NCI-H1417 treated with DMSO at 0.1 percent for 48 hours (cell line): ENCODE measurements at places on chromosomes 2 and 18.

GRCh38 chr2:122132147-122132691 lies 376.8 kb downstream of the TSN start:
- DNase-seq: no peak

- DNase-seq: no peak
These were observed 13.7 kb upstream of the RALB start for GRCh38 chr2:120238728-120239487.

DNA sequence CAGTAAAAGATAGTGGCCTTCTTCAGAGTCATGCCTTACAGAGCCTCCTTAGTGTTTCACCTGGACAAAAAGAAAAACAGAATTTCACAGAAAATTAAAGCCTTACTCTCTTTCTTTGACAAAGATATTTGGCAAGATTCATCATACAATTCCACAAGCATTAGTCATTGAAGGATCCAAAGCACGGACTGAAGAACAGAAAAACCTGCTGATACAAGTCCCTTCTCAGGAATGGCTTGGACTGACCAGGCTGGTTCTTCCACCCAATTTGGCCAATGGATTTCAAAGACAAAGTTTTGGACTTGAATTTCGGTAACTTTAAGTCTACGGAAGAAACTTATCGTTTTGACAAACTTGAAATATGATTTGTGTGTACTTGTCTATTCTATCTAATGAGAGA lies 39.1 kb upstream of the GALNT3 start:
- no peak for DNase-seq

GRCh38 chr18:48934415-48934722 lies 16.4 kb downstream of the SMAD7 start:
- no peak for DNase-seq

GRCh38 chr18:79315596-79315995 lies 80.1 kb upstream of the NFATC1 start:
- DNase-seq: peak; percentile 81

DNA sequence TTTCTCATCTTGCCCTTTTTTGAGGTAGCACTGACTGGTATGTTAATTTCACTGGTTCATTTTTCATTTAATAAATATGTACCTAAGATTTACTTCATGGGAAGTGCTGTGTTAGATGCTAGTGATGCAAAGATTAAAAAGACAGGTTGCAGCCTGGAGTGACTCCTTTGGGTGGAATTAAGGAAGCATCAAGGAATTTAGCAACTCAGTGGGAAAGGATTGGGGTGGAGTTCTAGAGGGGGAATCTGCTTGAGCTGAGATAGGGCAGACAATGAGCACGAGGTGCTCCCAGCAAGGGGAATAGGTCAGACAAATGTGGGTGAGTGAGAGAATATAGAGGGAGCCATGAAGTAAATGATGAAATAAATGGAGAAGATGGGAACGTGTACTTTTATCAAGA lies 57.0 kb downstream of the LYPD6 start:
- no peak for DNase-seq

DNA sequence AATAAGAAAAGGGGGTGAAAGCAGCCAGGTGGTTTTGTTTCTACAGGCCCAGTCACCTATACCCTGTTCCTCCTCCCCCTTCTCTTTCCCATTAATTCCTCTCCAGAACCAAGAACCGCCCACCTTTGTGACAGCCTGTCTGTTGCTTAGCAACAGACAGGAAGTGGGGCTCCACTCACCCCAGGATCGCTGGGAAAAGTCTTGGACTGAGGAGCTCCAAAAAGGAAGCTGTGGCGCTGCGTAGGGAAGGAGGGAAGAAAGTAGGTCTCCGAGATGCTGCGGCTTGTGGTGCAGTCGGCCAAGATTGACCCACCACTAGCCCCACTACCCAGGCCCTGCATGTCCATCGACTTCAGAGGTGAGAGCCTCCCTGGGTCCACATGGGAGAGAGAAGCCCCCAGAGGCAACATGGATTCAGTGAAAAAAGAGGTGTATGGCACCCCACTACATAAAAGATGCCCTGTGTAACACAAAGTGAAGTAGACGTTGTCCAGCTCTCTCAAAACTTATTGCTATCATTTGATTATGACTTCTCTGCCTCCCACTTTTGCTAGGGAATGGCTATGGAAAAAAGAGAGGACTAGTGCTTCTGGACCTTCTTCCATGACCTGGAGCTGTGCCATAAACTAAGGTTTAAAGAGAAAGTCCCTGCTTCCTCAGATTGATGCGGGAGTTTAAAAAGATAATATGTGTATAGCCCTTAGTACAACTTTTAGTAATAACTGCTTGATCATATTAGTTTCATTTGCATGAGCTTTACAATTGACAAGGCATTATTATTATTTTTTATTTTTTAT lies at the start of gene FER1L5:
Gene FER1L5 (plus strand): TSS at position 201 of the 797 bp plus-strand sequence. CDS start 73 bp downstream, at position 274.
- DNase-seq: peak; percentile 2

GRCh38 chr2:221521233-221521845 lies 50.8 kb downstream of the EPHA4 start:
- no peak for DNase-seq

GRCh38 chr2:124666976-124667375 lies 641.9 kb downstream of the CNTNAP5 start:
- DNase-seq: no peak

DNA sequence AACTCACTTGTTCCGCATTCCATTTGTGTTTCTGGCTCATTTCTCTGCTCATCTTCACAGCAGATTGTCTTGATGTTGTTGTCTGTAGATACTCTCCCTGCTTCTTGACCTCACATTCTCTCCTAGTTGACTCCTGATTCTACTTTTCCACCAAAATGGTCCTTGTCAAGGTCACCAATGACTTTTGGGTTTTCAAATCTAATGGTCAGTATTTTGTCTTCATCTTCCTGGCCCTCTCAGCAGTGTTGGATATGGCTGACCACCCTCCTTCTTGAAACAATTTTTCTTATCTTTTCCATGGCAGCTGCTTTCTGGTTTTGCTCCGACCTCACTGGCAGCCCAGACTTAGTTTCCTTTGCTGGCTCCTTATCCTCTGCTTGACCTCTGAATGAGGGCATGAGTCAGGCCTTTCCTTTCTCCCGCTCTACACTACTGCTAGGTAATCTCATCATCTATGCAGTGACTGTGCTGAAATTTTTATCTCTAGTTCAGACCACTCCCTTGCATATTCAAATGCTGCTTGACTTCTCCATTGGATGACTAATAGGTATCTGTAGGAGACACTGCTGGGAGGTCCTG lies 386.6 kb upstream of the SPRED2 start:
- DNase-seq: no peak

DNA sequence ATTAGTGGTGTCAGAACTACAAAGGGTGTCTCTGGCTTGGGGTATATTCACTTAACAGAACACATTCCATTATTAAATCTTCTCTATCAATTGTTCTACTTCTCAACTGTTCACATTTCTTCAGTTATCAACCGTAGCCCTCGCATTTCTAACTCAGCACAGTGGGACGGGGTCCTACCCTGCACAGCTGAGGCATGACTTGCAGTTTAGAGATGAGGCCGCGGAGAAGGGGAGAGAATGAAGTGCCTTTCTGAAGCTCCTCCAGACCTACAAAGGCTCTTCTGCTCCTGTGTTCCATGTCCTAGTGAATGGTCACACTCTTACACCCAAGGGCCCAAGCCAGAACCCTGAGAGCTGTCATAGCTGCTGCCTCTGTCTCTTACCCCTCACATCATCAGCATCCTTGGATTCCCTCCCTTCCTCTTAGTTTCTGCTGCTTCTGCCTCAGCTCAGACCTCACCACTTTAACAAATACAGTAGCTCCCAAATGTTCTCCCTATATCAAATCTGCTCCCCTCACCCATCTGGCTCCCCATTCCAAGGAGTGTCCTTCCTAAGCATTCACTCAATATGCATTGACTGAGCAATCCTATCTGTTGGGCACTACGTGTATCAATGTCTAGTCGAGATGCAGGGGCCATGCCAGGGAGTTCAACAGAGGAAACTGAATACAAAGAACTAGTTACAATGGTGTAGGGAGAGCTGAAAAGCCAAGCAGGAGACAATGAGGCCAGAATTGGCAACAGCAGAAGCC lies 34.3 kb upstream of the MRPL19 start:
- no peak for DNase-seq

DNA sequence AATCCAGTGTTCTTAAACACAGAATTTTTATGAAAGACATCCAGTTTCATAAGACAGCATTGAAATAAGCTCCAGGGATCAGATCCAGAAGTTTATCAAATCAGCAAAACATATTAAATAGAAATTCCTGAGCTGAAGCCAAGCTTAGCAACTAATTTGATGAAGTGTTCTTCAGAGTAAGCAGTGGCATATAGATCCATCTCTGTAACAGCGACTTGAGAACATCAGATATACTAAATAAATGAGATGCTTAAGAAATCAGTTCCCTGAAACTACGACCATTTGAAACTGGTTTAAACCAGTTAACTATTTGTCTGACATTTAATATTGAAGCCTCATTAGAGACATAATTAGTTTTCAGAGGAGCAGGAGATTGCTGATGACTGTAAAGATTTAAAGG lies 34.1 kb downstream of the PPP1R1C start:
- DNase-seq: no peak

GRCh38 chr2:180823546-180824141 lies 156.8 kb upstream of the UBE2E3 start:
- no peak for DNase-seq

DNA sequence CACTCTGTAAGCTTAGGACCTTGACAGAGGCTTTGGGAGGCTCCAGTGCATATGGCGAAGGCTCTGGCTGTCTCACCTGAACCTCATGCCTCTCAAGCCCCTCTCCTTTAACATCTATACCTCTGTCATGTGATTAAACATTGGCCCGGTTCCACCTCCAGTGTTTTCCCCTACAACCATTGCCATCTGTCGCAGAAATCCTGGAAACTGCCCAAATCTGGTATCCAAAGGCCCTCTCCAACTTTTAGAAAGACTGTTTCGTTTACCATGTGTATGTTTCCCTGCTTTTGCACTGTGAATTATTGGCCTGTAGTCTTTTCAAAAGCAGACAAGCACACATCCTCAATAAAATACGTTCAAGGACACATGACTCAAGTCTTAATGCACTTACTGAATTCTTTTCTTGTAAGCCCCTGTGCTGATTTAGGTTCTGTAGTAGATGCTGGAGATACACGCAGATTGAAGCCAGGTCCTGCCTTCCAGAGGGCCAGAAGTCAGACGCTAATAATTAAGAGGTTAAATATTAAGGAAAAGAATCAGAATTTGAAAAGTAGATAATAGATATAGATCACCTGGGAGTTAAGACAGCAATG lies 386.4 kb upstream of the SLC14A2 start:
- no peak for DNase-seq

GRCh38 chr2:207469451-207469850 lies 60.3 kb upstream of the CREB1 start:
- no peak for DNase-seq

GRCh38 chr2:18345848-18346247 lies 214.6 kb downstream of the RDH14 start:
- no peak for DNase-seq

DNA sequence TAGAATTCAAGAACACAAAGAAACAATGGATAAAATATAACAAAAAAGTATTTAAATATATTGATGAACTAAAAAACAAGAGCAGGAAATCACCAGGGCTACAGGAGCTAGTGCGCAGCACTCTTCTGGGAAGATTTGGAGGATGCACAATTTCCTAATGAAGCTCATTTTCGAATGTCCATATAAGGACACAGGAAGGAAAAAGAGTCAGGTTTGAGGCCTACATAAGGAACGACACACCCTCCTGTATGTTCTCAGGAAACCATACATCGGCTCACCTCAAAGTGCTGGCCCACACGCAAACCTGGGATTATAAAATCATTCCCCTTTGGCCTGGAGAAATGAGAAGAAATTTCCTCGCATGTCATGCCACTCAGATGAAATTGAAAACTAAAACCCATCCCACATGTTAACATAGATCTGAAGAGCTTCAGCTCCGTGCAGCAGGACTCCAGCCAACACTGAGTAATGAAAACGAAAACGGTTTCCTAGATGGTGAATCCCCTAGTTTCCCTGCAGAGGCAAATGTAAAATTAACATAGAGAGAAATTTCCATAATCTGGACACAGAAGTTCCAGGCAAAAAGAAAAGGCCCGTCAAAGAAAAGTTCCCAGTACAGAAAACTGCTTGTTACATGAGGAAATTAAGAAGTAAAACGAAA lies 825.8 kb downstream of the SOCS6 start:
- no peak for DNase-seq

DNA sequence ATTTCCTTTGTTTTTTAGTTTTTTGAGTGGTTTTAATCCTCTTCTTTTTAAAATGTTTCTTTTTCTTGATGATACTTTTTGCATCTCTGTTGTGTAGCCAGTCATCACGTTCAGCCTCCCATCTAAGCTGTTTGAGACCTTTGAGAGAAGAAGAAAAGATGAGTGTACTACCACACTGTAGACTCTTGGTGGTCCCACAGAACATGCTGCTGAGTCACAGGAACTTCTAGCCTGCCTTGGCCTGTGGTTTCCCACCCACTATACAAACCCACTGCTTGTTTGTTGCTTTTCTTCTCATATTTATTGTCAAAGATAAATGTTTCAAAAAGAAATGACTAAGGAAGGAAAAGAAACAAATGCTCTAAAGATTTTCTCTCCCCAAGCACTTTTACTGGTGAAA lies 5.5 kb downstream of the CEBPZOS start:
- DNase-seq: no peak

GRCh38 chr18:77071711-77072292 lies 60.8 kb downstream of the MBP start:
- DNase-seq: no peak

GRCh38 chr18:58590839-58591238 lies 38.1 kb downstream of the ALPK2 start:
- no peak for DNase-seq

GRCh38 chr18:56258178-56258577 lies 380.2 kb downstream of the TXNL1 start:
- no peak for DNase-seq

DNA sequence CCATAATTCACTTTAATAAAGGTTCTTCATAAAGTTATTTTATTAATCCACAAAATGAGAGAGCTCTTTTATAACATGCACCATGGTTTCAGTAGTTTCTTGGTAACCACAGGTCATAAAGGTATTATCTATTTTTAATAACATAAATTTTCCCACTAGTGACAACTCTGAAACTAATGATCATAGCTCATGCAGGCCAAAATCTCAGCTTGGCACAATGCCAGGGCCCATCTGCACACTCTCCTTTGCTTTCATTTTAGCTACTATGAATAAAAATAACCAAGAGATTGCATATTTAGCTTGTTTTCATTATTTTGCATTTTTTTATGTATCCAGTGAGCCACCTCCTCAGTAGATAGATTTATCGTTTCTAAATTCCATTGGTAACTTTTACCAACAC lies 691.8 kb upstream of the CHAC2 start:
- DNase-seq: no peak

- no peak for DNase-seq
These were observed 15.6 kb upstream of the NFATC1 start for GRCh38 chr18:79379931-79380815.

- DNase-seq: no peak
These were observed 97.8 kb downstream of the CSRNP3 start for GRCh38 chr2:165567273-165567672.

- peak; percentile 87 for DNase-seq
These were observed 112.3 kb downstream of the BCL2 start for GRCh38 chr18:63207143-63207790.

- no peak for DNase-seq
These were observed 536 bp downstream of the ELP2 start for GRCh38 chr18:36130039-36130831.
